ENCODE measurements at places on chromosomes 1 and 21.

GRCh38 chr1:203631946-203632345 lies 5.3 kb downstream of the ATP2B4 start:
- no peak for DNase-seq

DNA sequence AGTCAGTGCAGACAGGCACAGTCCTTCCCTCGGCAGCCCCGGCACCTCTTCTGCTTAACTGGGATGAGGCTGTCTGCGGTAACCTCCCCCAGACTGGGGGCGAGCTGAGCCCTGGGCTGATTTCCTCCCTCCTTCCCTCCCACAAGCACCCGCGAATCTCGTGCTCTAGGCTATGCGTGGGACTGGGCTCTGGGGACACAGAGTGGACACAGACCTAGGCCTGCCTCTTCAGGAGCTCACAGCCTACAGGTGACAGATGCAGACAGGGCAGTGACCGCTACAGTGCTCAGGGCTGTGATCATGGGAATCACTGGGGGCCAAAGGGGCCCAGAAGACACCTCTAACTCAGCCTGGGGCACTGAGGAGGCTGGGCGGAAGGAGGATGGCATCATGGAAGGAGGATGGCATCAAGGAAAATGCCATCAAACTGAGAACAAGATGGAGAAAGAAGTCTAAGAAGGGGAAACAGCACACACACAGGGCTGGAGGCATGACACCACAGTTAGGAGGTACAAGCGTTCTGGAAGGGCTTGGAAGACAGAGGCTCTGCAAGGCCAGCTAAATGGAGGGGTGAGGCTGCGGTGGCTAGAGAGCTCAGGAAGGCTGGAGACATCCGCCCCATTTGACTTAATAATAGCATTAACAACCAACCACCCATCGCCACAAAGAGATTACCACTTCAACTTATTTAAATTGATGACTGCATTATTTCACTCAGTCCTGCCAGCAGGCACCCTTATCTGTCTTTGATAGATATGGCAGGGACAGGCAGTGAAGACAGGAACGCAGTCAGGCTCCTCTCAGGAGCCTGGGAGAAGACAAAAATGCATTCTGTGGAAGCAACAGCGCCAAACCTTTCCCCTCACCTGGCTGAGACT lies 4.2 kb downstream of the TTC39A start:
- DNase-seq: no peak

DNA sequence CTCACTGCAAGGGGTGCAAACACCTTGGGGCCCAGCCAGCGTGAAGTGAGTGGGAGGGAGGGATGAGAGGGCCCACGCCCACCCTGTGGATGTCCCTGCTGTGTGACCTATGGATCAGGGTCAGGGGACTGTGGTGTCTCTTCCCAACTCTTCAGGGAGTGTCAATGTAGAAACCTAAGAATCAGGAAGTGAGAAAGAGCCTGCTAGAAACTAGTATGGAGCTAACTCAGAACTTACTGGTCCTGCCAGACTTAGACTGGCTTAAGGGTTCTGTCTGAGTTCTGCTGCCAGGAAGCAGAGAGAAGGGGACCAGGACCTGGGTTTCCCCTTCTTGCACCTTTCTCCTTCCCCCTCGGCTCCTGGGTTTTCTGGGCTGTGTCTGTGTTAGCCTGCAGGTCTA lies 1.8 kb upstream of the IL10 start:
- no peak for DNase-seq

- DNase-seq: no peak
These were observed 65.6 kb upstream of the ERRFI1 start for GRCh38 chr1:8091691-8092090.

GRCh38 chr1:219443763-219444162 lies 169.1 kb downstream of the ZC3H11B start:
- DNase-seq: no peak

- DNase-seq: no peak
These were observed 17.2 kb downstream of the CFH start for GRCh38 chr1:196669051-196669450.

DNA sequence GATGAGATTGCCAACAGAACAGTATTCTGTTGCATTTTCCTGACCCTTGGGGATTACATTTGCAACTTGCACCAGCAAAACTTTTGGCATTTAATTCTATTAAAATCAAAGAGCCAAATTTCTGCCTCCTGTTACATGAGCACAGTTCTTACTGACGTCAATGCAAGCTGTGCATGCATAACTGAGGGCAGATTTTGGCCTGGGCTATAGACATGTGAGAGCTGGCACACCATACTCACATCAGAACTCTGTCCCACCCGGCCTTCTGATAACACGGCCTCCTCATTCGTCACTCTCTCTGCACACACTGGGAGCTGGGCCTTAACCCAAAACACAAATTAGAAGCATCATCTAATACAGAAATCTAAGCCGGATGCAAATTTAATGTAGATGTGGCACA lies 31.5 kb downstream of the PAPPA2 start:
- DNase-seq: no peak

GRCh38 chr1:239426821-239427475 lies 40.6 kb downstream of the CHRM3 start:
- DNase-seq: no peak

DNA sequence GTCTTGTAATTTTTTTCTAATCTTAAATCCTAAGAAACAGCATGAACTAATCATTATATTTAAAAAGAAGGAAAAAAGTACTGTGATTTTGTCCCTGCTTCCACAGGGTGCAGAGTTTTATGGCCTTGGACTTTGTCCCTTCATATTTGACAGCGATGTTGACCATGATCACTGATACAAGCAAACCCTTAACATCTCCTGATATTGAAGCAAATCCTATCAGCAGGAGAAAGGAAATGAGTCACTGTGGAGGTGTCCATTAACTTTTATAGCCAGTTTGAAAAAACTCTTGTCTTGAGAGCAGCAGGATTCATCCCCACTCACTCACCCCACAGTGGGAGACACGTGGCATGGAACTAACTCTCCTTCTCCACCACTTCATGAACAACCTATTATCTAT lies 5.1 kb upstream of the REG4 start:
- no peak for DNase-seq

DNA sequence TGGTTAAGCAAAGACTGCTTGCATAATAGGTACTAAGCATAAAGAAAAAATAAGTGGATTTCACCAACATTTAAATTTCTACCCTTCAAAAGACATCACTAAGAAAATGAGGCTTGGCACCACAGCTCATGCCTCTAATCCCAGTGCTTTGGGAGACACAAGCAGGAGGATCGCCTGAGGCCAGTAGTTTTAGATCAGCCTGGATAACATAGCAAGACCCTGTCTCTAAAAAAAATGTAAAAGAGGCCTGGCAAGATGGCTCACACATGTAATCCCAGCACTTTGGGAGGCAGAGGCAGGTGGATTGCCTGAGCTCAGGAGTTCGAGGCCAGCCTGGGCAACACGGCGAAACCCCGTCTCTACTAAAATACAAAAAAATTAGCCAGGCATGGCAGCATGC lies 73.0 kb downstream of the PIGK start:
- DNase-seq: no peak

DNA sequence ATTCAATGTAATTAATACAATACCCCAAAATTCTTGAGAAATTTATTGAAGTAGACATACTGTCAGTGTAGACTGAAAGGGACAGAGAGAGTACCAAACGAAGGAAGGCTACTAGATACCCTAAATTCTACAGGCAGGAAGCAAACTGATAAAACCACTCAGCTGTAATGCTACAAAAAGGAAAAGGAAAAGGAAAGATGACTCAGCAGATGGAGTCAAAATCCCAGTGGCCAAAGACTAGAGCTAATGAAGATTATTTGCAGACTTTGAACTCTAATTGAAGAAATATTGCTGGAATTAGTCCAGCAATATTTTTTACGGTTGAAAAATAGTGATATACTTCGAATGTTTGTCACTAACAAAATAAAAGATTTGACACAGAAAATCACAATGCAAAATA lies 671.9 kb downstream of the BRINP3 start:
- DNase-seq: no peak

DNA sequence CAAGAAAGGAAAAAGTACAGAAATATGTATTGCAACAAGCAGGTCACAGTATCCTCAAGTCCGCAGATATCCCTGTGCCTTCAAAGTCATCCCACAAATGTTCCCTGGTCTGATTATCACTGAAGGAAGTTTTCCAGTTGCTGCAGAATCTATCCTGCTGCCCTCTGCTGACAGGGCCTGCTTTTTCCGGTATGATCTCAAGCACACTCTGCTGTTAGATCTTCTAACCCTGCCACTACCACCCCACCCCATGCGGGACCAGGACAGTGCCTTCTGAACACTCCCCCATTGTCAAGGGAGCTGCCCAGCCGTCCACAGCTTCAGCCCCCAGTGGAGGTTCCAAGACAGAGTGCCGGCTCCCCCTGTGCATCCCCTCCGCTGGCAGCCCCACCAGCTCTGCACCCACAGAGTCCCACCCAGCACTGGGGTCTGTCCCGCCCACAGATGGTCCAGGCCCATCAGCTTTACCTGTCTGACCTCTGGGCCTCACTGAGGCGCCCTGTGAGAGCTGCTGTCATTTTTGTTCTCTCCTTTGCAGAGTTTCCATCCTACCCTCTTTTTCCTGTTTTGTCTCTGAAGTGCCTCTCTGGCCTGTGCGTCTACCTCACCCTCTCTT lies 27.9 kb downstream of the FAM163A start:
- no peak for DNase-seq

GRCh38 chr1:3880429-3881192 lies 19.5 kb downstream of the C1orf174 start:
- DNase-seq: no peak

- DNase-seq: no peak
These were observed 17.7 kb upstream of the KNCN start for GRCh38 chr1:46569116-46569515.

DNA sequence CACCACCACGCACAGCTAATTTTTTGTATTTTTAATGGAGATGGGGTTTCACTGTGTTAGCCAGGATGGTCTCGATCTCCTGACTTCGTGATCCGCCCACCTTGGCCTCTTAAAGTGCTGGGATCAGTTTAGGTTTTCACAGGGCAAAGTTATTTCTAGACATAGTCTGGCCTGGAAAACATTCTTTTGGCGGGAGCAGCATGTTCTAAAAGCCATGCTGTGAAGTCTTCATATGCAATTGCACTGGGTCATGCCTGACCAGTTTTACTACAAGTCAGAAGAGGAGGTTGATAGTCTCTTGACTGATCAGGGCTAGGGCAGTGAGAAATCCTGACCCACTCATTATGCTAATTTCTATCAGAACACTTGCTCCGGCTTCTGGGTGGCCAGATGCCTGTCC lies 131.6 kb upstream of the POU3F1 start:
- DNase-seq: no peak

- DNase-seq: no peak
These were observed 8.4 kb upstream of the BGLAP start for GRCh38 chr1:156233426-156234127.

GRCh38 chr1:55211863-55212262 lies 3.3 kb downstream of the USP24 start:
- no peak for DNase-seq

- DNase-seq: no peak
These were observed at the start of the genes LEPR and LEPROT for GRCh38 chr1:65420590-65421350. LEPR (plus strand) TSS chr1:65420668; CDS start chr1:65565566, 144,898 bp downstream. LEPROT (plus strand) TSS chr1:65420668; CDS start chr1:65420725, 57 bp downstream.

DNA sequence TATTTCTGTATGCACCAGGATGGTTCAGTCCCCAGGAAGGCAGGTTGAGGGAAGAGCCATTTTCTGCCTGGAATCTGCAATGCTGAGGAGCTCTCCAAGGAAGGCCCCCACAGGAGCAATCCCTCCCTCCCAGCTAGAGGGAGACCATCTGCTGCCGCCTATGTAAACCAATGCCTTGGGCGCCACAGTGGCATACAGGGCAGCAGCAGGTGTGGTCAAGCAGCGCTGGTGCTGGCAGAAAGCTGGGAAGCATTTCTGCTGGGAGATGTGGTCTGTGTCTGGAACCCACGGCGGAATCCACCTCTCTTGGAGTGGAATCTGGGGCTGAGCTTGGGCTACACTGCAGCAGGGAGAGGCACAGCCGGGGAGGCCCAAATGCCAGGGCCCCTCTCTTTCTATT lies 283.3 kb downstream of the RRAGC start:
- DNase-seq: no peak

GRCh38 chr1:185938396-185938795 lies 204.2 kb downstream of the HMCN1 start:
- DNase-seq: no peak

DNA sequence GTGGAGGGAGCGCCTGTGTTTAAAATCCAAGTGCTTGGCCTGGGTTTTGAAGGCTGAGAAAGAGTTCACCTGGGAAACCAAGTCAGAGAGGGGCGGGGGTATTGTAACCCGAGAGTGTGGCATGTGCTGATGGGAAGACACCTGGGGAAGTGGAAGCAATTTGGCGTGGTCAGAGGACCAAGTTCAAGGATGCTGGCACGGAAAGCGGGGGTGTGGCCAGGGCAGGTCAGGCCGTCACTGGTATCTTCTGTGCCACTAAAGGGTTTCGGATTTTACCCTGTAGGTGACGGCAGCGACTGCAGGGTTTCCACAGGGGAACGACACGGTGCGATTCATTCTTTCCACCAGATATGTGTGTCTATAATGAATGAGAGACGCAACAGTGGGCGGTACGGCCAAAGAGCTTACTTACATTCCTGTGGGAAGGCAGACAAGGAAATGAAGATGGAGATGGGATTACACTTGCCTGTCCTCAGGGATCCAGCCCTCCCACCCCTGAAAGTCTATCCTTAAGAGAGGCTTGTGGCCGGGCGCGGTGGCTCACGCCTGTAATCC lies 31.3 kb downstream of the CA6 start:
- DNase-seq: no peak
